ENCODE measurements at places on chromosomes 7 and 10.

GRCh38 chr7:92246360-92247101, 757 bp downstream of the ANKIB1 start:
- no peak for DNase-seq

DNA sequence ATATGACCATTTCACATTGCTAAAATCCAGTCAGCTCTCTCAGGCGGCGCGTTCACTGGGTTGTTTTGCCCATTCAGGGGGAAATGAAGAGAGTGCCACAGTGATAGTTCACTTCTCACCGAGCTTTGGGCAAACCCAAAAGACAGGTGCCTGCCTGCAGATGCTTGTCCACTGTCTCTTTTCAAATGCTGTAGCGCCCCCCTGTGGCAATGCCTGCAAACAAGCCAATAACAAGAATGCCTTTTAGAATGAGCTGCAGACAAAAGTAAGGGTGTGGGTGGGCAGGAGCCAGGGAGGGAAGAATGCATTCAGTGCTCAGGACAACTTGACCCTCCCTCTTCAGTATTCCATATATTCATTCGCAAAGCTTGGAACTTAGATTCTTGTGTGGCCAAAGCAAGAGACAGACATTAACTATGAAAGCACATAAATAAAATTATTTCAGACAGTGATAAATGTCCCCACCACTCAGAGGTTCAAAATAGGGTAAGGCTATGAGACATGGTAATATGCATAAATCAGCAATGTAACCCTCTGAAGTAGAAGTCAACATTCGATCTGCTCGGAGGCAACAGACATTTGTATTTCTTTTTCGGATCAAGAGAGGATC, 86.9 kb downstream of the JAZF1 start:
- no peak for DNase-seq

DNA sequence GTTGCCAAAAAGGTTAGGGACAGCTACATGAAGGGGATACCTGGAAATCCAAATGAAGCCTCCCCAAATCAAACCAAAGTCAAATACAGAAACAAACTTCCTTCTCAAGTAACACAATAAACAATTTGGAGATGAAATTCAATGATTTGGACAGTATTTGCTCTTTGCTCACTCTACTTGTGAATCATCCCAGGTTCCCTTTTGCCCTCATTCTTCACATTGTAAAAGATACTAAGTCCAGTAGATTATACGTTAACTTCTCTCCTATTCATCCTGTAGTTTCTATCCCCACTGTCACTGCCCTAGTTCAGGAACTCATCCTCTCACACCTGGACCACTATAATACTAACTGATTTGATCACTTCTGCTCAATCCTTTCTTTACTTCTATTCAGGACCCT, 28.3 kb downstream of the FZD1 start:
- no peak for DNase-seq

- no peak for DNase-seq
Measured at GRCh38 chr7:45872116-45873034, 507 bp downstream of the CCDC201 start.

DNA sequence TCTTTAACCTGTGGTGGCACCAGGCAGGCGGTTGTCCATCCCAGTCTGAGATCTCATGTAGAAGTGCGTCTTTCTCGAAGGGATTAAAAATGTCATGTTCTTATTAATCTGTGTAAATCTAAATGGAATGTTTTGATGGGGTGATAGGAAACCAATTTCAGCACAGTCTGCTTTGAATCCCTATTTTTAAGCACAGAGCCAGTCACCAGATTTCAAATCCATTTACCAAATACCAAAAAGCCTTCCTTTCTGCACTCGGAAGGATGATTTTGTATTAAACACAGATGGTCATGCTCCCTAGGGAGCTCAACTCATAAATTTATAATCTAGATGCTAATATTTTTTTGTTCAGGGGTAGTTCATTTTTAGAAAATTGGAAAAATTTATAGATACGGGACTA, 160.6 kb upstream of the AOAH start:
- DNase-seq, result no peak

- no peak for DNase-seq
Measured at GRCh38 chr10:89233033-89233432, 18.5 kb downstream of the LIPA start.

DNA sequence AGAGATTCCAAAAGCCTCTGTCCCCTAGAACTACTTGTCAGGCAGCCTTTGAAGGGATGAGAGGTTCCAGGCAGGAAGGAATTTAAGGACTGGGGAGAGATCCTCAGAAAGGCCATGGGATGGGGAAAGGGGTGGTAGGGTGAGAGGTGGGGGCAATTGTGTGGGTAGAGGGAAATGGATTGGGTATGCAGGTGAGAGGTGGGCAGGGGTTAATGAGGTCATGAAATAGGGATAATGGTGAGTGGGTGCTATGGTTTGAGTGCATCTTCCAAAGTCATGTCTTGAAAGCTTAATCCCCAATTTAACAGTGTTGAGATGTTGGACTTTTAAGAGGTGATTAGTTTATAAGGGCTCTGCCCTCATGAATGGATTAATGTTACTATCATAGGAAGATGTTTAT, 383.5 kb downstream of the PLXNA4 start:
- DNase-seq, result no peak

DNA sequence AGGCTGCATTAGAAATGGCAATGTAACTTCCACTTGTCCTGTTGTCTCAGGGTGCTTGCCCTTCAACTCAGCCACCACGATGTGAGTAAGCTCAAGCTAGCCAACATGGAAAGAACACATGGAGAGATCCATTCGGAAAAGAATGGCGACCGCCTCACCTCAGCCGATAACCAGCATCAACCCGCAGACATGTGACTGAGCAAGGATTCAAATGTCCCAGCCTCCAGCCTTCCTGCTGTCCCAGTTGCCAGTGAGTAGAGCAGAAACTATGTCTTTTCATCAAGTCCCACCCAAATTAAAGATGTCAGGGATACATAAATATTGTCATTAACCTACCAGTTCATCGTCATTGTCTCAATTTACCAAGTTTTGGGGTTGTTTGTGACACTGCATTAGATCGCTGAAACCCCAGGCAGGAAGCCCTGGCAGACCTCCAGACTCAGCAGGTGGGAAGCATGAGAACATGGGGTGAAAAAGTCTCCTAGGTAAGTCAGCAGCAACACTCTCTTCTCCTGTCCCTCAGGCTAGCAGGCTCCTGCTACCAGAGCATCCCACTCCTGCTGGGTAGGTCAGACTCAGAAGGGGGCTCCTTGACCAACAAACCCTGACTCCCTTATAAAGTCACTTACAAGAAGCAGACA, 67.0 kb downstream of the OSBPL3 start:
- DNase-seq, result no peak

DNA sequence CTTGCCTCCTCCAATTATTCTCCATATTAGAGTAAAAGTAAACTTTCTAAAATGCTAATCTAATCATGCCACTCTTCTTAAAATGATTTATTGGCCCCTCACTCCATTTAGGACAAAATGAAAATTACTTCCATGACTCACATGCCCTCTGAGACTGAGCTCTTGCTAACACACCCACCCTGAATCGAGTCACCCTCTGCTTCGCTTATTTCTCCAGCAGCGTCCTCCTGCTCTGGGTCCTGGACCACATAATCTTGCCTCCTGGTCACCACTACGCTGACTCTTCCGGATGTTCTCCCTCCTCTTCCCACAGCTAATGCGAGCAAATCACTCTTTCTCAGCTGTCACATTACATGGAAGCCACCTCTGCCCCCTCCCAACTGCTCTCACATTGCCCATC, 384.0 kb upstream of the FZD8 start:
- DNase-seq, result no peak

GRCh38 chr7:80787721-80788120, 131.1 kb downstream of the SEMA3C start:
- DNase-seq, result no peak

- no peak for DNase-seq
Measured at GRCh38 chr7:44761207-44762161, 12.8 kb downstream of the ZMIZ2 start.

GRCh38 chr7:67692425-67692824, 695.8 kb downstream of the TYW1 start:
- DNase-seq, result no peak

Data from stimulated activated CD8-positive, alpha-beta memory T cell treated with anti-CD3 and anti-CD28 coated beads, Interleukin-4, amount 100 ng/mL, for 4 hours (primary cell).